ENCODE measurements at places on chromosomes 2 and 18.

- no peak for DNase-seq
Observed at GRCh38 chr2:224020523-224020922, 18.6 kb downstream of the SERPINE2 start.

DNA sequence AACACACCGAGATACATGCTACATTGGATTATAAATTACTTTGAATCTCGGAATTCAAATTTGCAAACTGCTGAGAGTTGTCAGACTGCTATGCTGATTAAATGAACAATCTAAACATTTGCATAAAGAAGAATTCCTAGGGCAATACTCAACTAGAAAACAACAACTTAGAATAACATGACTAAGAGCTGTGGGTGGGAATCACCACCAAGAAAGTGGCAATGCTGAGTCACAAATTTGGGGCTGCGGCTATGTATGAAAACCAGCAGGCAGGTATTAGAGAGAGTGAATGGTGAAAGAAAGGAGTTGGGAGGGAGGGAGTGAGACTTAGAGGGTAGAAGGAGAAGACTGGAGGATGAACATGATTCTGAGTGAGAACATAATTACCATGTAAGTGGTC lies 559.5 kb downstream of the PIK3C3 start:
- DNase-seq = no peak

DNA sequence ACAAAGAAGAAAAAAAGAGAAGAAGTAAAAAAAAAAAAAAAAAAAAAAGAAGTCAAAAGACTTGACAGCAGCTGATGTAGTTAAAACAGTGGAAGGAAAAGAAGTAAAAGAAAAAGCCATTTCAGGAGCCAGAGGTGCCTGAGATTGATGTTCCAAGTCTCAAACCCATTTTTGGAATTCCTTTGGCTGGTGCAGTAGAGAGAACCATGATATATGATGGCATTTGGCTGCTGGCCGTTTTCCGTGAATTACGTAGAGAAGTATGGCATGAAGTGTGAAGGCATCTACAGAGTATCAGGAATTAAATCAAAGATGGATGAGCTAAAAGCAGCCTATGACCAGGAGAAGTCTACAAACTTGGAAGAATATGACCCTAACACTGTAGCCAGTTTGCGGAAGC lies 7.6 kb upstream of the CHST10 start:
- DNase-seq = no peak

GRCh38 chr2:148524519-148524919 lies 120.0 kb upstream of the EPC2 start:
- DNase-seq = no peak

DNA sequence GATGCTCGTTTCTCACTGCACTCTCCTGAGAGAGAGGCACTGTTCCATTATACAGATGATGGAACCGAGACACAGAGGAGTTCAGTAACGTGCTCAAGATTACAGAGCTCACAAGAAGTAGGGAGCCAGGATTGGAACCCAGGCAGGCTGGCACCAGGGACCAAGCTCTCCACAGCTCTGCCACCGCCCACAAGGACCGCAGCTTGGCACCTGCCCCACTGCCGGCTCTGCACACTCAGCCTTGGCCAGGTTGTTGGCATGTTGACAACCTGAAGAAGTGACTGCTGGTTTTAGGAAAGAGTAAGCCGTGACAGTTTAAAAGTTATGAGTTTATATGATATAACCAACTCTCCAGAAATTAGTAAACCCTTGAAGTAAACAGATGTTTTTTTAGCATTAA lies 48.0 kb upstream of the ITM2C start:
- no peak for DNase-seq

- DNase-seq = no peak
Observed at GRCh38 chr2:16584824-16585540, 80.7 kb downstream of the CYRIA start.

Data from HEK293T (cell line).